ENCODE measurements at places on chromosomes 16 and 17.

DNA sequence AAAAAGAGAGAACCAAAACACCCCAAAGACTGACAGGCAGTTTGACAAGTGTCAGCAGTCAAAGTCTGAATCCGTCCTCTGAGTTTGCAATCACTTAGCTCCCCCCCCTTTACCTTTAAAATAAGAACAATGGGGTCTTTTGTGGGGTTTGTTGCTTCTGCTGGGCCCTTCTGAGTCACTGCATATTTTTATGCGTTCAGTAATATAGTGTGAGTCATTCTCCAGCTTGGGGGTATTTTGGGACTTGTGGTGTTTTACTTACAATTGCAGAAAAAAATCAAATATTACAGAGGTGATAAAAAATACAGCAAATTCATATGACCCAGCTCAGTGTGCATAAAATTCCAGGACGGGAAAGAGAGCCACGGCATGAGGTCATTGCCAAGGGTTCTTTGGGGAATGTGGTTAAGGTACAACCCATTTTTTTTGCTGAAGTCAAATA, 120.1 kb downstream of the CYLD start:
- DNase-seq: no peak

- no peak for DNase-seq
These were observed 5.7 kb upstream of the CISD3 start for GRCh38 chr17:38724337-38724988.

- DNase-seq: no peak
These were observed 33.9 kb downstream of the MAP2K3 start for GRCh38 chr17:21318439-21318838.

DNA sequence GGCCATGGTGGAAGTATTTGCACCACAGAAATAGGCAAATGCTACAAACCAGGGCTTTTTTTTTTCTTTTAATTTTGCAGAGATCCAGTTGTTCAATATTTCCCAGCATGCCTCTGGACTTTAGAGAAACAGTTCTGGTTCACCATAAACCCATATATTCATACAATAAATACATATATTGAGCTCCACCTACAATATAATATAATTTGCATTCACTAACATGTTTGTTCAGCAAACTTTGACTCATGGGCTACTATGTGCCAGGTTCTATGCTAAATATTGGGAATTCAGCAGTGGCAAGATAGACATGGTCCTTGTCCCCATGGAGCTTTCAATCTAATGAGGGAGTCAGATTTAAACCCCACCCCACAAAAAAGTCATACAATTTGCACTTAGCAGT, 3.2 kb downstream of the TMEM114 start:
- DNase-seq: no peak

DNA sequence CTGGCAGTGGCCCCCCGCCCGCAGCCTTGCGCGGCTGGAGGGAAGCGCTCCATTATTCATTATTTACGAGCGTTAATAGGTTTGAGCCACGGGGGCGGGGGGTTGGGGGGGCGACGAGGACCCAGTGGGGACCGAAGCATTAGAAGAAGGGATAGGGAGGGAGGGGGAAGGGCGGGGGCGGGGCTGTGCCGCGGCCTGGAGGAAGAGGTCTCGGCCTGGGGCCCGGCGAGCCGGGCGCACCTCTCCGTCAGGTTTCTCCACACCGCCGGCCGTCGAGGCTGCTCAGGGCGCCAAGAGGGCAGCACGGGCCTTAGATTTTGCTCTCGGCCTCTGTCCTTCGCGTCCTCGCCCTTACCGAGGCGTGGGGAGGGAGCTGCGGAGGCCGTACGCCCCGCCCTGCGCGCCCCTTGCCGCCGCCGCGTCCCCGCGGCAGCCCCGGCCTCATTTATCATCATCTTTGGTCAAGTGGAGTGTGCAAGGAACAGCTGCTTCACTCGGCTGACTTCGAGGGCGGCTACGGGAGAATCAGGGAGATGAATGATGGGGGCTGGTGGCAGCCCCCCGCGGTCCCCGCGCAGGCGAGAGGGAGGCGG, 54.2 kb downstream of the SREBF1 start:
- peak; percentile 57 for DNase-seq

- no peak for DNase-seq
These were observed 27.1 kb downstream of the CHD9 start for GRCh38 chr16:53081686-53082407.

GRCh38 chr16:83045790-83046189, 419.0 kb downstream of the CDH13 start:
- DNase-seq: no peak

- DNase-seq: no peak
These were observed 102.7 kb upstream of the DNAH9 start for GRCh38 chr17:11495613-11496012.

DNA sequence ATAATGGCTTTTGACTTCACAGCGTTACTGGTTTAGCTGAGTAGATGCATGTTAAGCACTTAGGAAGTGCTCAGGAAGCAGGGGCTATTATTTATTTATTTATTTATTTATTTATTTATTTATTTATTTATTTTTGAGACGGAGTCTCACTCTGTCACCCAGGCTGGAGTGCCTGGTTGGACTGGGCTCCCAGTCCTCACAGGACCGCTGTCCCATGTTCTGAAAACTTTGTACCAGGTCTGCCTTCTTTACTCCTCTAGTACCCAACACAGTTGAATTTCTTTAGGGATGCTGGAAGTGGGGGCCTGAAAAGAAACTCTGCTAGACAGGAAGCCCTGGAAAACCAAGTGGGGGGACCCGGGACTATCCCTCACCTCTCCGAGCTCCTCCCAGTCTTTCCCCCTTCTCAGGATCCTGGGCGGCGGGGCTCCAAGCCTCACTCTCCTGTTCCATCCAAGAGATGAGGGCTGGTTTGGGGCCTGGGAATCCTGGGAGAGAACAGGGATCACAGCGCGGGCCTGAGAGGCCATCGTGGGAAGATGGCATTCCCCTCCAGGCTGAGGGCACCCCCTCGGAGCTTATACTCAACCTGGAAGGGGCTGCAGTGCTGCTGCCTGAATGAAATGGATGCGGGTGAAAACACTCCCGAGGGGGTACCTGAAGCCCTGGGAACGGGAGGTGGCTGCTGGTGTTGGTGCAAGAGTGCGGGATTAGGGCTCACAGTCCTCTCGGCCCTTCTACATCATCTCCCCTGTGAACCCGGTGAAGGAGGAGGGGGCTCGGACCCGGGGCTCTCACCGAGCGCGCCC, 674 bp downstream of the ZNF688 start:
- DNase-seq: peak; percentile 23

DNA sequence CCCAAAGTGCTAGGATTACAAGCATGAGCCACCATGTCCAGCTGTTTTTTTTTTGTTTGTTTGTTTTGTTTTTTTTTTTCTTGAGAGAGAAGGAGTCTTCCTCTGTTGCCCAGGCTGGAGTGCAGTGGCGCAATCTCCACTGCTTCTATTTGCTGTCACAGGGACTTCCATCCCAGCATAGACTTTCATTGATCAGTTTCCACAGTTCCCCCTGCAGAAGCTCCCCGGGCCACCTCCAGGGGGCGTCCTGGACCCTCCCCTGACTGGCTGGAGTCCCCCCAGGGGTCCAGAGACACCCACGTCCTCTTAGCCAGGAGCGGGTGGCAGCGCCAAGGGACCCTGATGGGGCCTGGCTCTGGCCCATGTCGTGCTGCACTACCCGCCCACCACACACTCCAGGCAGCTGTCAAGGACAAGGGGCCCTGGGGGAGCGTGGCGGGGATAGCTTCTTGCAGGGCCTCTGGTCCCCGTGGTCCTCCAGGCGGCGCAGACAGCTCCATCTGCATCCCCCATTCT, 3.1 kb upstream of the NPW start:
- no peak for DNase-seq

GRCh38 chr16:11605891-11606290, 19.2 kb upstream of the LITAF start:
- no peak for DNase-seq

- DNase-seq: no peak
These were observed 42.0 kb upstream of the NFAT5 start for GRCh38 chr16:69523566-69524305.

Measured in neuronal stem cell (in vitro differentiated cells).